ENCODE measurements at places on chromosomes 1 and 21.

GRCh38 chr1:26540351-26540750 is 10.8 kb downstream of the RPS6KA1 start:
- no peak for DNase-seq

- no peak for DNase-seq
Observed at GRCh38 chr1:42105025-42105424, 48.2 kb upstream of the GUCA2B start.

DNA sequence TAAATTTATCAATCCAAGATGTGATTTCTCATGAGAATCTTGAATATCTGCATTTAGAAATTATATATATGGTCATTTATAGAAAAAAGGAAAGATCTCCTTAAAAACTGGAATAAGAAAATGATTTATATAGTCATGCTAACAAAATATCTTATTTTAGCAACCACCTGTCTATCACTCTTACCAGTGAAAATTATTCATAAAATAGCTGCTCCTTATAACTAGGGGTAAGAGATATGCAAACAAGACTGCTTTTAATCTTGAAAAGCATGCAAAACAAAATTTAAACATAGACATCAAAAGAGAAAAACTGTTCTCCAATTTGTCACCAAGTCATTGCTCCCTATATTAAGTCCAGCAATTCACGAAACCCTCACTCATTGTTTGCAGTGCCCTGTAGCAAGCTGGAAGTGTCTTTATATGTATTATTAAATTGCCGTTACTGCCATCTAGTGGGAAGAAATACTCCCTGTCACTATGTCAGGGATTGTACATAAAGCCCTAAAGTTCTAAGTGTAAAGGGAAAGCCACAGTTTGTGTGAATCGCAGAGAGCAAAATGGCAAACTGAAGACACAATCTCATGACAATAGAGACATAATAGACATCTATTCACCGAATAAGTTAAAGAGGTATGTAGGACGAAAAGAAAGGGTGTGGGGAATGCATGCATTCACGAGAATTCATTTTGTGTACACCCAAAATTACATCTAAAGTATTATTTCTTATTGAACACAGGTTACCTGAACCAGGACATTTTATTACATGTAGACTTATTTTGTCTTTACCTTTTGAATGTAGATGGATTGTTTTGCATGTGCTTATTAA is 600.5 kb downstream of the USP25 start:
- peak; percentile 2 for DNase-seq

DNA sequence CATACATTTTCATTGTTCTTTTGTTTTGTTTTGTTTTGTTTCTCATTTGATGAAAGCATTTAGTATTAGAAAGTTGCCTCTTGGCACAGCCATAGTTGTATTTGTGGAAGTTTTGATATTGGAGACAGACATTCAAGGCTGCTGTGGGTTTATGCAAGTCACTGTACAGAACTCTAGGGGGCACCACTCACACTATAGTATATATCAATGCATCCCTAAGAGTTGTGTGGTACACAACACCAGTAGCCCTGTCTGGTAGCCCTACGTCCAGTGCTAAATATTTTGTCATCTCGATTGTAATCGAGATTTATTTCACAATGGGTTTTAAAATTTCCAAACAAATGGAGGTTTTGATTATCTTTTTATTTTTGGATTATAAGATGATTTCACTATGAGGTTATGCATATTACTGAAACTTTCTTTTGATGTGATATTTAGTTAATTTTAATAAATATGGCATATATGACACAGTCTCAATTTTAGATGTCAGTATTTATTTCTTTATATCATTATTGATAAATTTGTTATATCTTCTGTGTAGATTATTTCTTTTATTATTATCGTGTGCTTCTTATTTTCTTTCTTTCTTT is 112.2 kb downstream of the NR5A2 start:
- DNase-seq: no peak

DNA sequence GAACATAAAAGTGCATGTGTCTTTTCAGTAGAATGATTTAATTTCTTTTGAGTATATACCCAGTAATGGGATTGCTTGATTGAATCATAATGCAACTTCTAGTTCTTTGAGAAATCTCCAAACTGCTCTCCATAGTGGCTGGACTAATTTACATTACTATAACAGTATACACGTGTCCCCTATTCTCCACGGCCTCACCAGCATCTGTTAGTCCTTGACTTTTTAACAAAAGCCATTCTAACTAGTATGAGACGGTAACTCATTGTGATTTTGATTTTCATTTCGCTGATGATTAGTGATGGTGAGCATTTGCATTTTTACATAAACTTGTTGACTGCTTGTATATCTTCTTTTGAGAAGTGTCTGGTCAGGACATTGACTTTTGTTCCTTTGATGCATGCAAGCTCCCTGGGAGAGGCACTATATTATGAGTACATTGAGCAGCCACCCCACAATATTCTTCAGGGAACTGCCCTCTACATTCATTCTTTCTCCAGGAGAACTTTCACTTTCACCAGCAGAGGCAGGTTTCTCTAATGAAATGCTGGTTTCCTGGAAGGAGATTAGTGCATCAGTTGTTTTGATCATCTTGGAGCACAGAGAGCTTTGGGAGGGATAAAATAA is 51.9 kb upstream of the LPGAT1 start:
- no peak for DNase-seq

GRCh38 chr1:229409616-229410369 is 24.1 kb downstream of the ACTA1 start:
- no peak for DNase-seq

GRCh38 chr1:209425959-209426358 is 157.6 kb upstream of the CAMK1G start:
- DNase-seq: no peak

DNA sequence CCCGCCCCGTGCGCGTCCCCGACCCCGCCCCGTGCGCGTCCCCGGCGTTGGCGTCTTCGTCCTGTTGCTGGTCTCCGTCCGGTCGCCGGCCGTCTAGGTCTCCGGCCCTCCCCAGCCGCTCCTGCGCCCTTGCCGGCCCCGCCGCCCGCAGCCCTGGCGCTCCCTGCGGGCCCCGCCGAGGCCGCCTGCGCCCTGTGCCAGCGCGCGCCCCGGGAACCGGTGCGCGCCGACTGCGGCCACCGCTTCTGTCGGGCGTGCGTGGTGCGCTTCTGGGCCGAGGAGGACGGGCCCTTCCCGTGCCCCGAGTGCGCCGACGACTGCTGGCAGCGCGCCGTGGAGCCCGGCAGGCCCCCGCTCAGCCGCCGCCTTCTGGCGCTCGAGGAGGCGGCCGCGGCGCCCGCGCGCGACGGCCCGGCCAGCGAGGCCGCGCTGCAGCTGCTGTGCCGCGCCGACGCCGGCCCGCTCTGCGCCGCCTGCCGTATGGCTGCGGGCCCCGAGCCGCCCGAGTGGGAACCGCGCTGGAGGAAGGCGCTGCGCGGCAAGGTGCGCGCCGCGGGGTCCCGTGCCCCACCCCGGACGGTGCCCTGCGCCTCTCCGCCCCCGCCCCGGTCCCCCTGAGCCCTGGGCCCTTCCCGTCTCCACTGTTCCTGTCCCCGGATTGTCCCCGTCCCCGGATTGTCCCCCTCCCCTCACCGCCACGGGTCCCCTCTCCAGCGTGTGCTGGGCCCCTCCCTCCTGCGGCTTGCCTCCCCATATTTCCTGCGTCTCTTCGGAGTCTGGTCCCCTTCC is at the start of gene RNF187:
Gene RNF187, plus strand, starts transcription at position 47 of the 789 bp plus-strand sequence.
- no peak for DNase-seq

GRCh38 chr1:11822091-11822490 is 16.1 kb downstream of the CLCN6 start:
- DNase-seq: no peak

DNA sequence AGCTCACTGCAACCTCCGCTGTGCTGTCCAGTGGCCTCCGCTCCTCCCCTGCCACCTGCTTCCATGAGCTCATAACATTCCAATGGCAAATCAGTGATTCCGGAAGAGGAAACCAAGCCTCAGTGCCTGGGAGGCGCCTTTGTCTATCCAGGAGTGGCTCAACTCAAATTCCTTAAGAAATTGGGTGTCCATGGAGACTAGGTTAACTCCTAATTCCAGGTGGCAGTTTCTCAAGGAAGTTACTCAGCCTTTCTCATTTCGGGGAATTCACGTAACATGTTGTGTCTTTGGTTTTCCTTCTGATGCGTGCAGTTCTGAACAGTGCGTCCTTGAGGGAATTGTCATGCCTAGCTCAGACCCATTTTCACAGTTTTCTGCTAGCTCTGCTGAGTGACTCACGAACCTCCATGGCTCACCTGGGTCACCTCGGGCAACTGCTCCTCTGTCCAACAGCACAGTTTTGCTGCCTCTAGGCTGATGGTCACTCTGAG is 89.9 kb upstream of the DSCAM start:
- no peak for DNase-seq

- DNase-seq: no peak
Observed at GRCh38 chr1:169521226-169521625, 35.5 kb upstream of the SLC19A2 start.

GRCh38 chr1:3058263-3059030 is 10.6 kb upstream of the PRDM16 start:
- no peak for DNase-seq

GRCh38 chr1:27937524-27937836 is 2.7 kb downstream of the SMPDL3B start:
- no peak for DNase-seq

- DNase-seq: no peak
Observed at GRCh38 chr1:241542199-241542907, 10.2 kb downstream of the KMO start.

GRCh38 chr1:116944613-116945012 is 34.9 kb downstream of the PTGFRN start:
- no peak for DNase-seq

GRCh38 chr1:167746013-167746672 is 24.4 kb downstream of the MPZL1 start:
- DNase-seq: no peak

- DNase-seq: no peak
Observed at GRCh38 chr1:36008546-36009197, 75.2 kb upstream of the TEKT2 start.

- no peak for DNase-seq
Observed at GRCh38 chr1:115771847-115772457, 3.4 kb upstream of the CASQ2 start.

DNA sequence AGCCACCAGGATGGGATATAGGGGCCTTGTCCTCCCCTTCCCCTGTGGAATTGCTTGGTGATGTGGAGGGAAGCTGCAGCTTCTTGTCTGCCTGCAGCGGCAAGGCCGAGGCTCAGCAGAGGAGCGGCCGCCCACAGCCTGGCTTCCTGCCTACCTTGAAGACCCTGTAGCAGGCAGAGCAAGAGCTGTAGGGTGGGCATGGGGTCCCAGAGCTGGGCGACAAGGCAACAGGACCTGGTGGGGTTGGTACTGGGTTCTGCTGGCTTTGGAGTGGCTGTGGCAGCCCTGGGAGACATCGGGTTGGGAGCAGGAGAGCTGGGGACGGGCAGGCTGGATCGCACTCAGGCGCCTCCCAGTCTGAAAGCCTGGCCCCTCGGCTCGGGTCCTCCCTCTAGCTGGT is 5.7 kb upstream of the GPR153 start:
- DNase-seq: no peak

DNA sequence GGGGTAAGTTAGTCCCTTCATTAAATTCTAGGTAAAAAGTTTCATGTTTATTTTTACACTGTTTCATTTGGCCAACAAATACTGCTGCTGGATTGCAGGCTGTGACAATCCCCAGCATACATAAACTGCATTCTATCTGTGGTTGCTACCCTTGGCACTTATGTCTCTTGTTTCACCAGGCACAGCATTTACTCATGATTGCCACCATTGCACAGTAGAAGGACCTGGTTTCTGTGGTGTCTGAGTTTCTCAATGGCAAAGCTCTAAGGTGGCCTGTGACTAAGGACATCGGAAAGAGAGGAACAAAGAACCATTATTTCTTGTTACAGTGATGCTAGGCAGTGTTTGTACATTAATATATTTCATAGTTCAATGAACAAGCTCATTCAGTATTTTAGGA is 878.4 kb upstream of the NEGR1 start:
- DNase-seq: no peak

- DNase-seq: no peak
Observed at GRCh38 chr1:233080286-233080685, 129.9 kb downstream of the NTPCR start.

DNA sequence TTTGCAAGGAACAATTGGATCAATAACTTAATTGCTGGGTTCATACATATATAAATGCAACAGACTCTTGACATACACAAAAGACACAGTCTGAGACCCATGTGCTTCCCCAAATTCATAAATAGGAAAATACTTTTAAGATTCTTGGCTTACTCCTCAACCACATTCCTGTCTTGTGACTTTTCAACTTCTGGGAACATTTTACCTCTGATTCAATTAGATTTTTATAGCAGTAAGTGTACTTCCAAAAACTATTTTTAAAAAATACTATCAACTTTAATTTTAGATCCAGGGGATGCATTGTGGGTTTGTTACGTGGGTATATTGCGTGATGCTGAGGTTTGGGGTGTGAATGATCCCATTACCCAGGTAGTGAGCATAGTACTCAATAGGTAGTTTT is 406.7 kb downstream of the RPS6KC1 start:
- DNase-seq: no peak
